Activated T-helper 2 cell treated with anti-CD3 and anti-CD28 coated beads, Interferon-gamma antibody, Interleukin-2, Interleukin-4, amounts not matched to agents 10 μg/mL and 5 μg/mL and 100 μg/mL, durations not matched to agents 14 hours and 24 hours and 36 hours (primary cell): ENCODE measurements at places on chromosomes 2 and 18. TPM values are rescaled to one million over a fixed set of nuclear protein-coding genes. Genes with fewer than 3 reads are reported as not detected.
A peak's percentile ranks its signal among the peaks of the same experiment; 100 is the strongest.

The MBP gene
- 53.7 and 54.3 TPM in 2 replicates for total RNA-seq

The OTOS gene
- total RNA-seq = not detected in 2 replicates

The CYS1 gene
- total RNA-seq = 0.78 and 0.89 TPM in 2 replicates

The WDR43 gene
- total RNA-seq = 117 and 128 TPM in 2 replicates

The TIA1 gene
- total RNA-seq = 113 TPM in 2 replicates

DNA sequence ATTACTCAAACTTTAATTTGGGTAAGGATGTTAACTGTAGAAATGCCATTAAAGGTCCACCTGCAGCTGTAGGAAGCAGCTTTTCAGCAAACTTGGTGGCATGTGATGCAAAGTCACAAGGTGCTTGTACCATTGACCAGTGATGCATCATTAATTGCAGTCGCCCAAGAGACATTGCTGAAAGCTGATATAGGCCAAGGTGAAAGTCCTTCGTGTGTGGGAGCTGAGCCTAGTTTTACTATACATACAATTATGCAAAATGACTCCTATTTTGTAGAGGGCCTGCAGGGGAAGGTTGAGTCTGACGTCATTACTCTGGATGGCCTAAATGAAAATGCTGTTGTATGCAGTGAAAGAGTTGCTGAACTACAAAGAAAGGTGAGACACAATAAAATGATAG is 40.5 kb downstream of the ALMS1 start:
- H3K4me1 ChIP-seq = peaks cover 3% of the 10 kb centered on the region
- no peak overlapping the region for H3K27ac ChIP-seq
- no peak for DNase-seq
- no peak overlapping the region for H3K4me3 ChIP-seq

The ERMN gene
- 1.9 and 2.0 TPM in 2 replicates for total RNA-seq

- peaks cover 49% of the 10 kb centered on the region for H3K27me3 ChIP-seq
- no peak overlapping the region for H3K27ac ChIP-seq
- H3K36me3 ChIP-seq = no peaks in the 10 kb centered on the region
- DNase-seq = no peak
- H3K4me3 ChIP-seq = no peak overlapping the region
Observed at GRCh38 chr2:181589779-181590178, 67.1 kb downstream of the CERKL start.

The TCF7L1 gene
- 0.11 and 0.18 TPM in 2 replicates for total RNA-seq

GRCh38 chr2:54956111-54956627 is 94.1 kb downstream of the RTN4 start:
- peaks cover 18% of the 10 kb centered on the region for H3K4me1 ChIP-seq
- no peaks in the 10 kb centered on the region for H3K36me3 ChIP-seq
- H3K4me3 ChIP-seq = no peak overlapping the region
- H3K27me3 ChIP-seq = no peaks in the 10 kb centered on the region
- no peak for DNase-seq
- no peak overlapping the region for H3K27ac ChIP-seq

DNA sequence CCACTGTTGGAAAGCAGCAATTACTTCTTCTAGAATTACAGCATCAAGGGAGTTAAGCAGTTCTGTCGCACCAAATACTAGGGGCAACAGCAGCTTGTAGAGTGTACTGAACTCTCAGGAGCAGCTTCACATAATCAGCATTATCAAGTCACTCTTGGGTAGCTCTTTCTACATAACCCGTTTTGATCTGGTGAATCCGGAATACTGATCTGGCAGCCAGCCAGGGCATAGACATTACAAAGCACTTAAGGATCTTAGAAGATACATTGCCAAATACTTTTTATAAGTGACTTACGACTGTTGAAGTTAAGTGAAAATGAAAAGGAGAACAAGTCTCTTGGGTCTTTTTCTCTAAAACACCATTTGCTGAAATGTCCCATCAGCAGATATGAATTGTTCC is 73.2 kb upstream of the NETO1 start:
- DNase-seq = no peak
- H3K4me3 ChIP-seq = no peak overlapping the region
- H3K4me1 ChIP-seq = no peaks in the 10 kb centered on the region
- H3K27ac ChIP-seq = no peak overlapping the region
- no peaks in the 10 kb centered on the region for H3K36me3 ChIP-seq

The OR6B2 gene
- total RNA-seq = not detected in 2 replicates

The KCNG3 gene
- 0.14 and 0.16 TPM in 2 replicates for total RNA-seq

- no peaks in the 10 kb centered on the region for H3K36me3 ChIP-seq
- no peaks in the 10 kb centered on the region for H3K27me3 ChIP-seq
- H3K27ac ChIP-seq = no peak overlapping the region
- no peak overlapping the region for H3K4me3 ChIP-seq
Observed at GRCh38 chr2:209534228-209534627, 110.4 kb downstream of the MAP2 start.

DNA sequence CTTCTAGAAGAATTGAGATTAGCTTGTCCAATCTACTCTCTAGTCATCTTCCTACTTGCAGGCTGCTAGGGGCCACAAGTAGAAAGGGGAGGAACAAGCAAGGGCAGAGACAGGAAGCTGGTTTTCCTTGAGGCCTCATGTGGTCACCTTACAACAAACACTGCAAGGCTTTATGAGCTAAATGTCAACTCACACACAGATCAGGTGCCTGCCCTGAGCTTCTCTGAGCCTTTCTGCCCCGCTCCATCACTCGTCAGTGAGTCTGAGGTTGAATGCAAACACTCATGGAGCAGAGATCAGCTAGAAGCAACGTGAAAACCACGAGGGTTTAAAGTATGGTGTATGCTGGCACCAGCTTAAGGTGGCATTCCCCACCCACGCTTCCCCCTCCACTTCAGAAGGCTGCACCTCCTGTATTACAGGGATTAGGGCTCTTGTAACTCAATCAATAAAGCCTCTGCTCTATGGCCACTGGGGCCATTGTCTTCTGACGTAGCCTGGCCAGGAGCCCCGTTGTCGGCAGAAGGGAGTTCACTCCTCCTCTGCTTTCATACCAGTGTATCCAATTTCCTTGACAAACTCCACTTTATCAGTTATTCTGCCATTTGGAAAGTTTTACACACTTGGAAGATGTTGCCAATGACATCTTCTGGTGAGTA is 5.4 kb upstream of the CRYGC start:
- DNase-seq = peak; percentile 11
- H3K4me1 ChIP-seq = peaks cover 11% of the 10 kb centered on the region
- no peaks in the 10 kb centered on the region for H3K36me3 ChIP-seq
- H3K4me3 ChIP-seq = no peak overlapping the region
- H3K27me3 ChIP-seq = peaks cover 6% of the 10 kb centered on the region
- H3K27ac ChIP-seq = no peak overlapping the region

- no peak overlapping the region for H3K4me3 ChIP-seq
- peaks cover 44% of the 10 kb centered on the region for H3K4me1 ChIP-seq
- no peak for DNase-seq
- H3K27ac ChIP-seq = no peak overlapping the region
- H3K27me3 ChIP-seq = peaks cover 8% of the 10 kb centered on the region
Observed at GRCh38 chr18:61921621-61922235, 28.9 kb upstream of the RNF152 start.

DNA sequence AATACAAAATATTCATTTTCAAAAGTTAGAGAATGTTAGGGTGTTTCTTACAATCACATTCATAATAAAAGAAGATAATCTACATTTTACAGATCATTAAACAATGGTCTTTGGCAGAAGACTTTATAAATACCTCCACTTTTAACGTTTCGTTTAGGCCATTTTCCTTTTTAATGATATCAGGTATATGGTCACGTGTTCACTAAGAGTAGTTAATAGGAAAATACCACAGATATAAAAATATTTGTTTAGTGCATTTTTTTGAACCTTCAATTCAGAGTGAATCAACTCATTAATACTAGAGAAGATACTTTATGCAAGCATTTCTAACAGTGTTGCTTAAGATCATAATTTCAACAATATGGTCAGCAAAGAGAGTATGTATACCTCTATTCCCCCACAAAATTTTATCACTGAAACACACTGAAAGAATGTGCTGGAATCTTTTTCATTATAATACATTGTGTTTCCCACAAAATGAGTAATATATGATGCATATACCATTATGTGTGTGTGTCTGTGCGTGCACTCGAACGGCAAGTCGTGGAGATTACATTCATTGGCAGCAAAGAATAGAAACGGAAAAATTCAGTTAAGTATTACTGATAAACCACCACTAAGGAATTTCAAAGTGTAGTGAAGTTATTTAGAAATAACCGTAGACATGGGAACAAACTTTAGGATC is 319.9 kb upstream of the THUMPD2 start:
- H3K4me3 ChIP-seq = no peak overlapping the region
- no peak overlapping the region for H3K27ac ChIP-seq
- peaks cover 18% of the 10 kb centered on the region for H3K4me1 ChIP-seq
- H3K36me3 ChIP-seq = no peaks in the 10 kb centered on the region
- no peaks in the 10 kb centered on the region for H3K27me3 ChIP-seq

DNA sequence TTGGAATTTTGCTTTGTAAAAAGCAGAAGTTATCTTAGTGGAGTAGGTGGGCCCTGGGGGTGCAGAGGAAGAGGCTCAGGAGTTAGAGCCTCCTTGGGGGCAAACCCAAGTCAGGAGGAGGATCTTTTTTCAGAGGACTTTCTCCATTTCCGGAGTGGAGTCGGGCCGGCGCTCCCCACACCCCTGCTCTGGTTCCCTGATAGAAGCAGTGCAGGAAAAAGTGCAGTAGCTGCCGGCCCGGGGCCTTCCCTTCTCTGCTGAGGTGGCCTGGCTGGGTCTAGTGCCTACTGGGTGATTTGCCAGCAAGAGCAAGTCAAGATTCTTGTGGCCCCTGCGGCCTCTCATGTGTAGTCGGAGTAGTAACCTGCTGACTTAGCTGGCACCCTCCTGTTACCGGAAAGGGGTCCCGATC is 124.2 kb upstream of the HS6ST1 start:
- DNase-seq = no peak
- H3K4me1 ChIP-seq = peaks cover 9% of the 10 kb centered on the region
- H3K27ac ChIP-seq = no peak overlapping the region

The CMPK2 gene
- total RNA-seq = 2.8 and 2.9 TPM in 2 replicates

GRCh38 chr18:48885266-48885923 is 65.4 kb downstream of the SMAD7 start:
- no peak overlapping the region for H3K27ac ChIP-seq
- H3K4me3 ChIP-seq = no peak overlapping the region
- peaks cover 2% of the 10 kb centered on the region for H3K27me3 ChIP-seq
- H3K36me3 ChIP-seq = no peaks in the 10 kb centered on the region
- DNase-seq = no peak

The POU3F3 gene
- total RNA-seq = not detected in 2 replicates

DNA sequence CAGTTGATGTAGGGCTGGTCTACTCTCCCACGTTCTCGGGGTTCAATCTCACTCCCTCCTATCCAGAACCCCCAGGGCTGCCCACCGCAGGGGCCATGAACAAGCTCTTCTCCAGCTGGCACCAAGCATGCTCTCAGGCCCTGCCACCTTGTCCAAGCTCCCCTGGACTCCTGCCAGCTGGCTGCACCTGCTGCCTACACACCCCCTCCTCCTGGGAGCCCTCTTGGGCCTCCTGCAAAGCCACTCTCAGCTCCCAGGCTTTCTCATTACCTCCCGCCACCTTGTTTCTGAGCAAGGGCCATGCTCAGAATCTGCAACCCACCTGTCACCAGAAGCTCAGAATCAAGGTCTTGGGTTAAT is 56.0 kb downstream of the HDAC4 start:
- no peak for DNase-seq
- no peak overlapping the region for H3K27ac ChIP-seq
- H3K4me1 ChIP-seq = peaks cover 20% of the 10 kb centered on the region
- no peaks in the 10 kb centered on the region for H3K27me3 ChIP-seq

DNA sequence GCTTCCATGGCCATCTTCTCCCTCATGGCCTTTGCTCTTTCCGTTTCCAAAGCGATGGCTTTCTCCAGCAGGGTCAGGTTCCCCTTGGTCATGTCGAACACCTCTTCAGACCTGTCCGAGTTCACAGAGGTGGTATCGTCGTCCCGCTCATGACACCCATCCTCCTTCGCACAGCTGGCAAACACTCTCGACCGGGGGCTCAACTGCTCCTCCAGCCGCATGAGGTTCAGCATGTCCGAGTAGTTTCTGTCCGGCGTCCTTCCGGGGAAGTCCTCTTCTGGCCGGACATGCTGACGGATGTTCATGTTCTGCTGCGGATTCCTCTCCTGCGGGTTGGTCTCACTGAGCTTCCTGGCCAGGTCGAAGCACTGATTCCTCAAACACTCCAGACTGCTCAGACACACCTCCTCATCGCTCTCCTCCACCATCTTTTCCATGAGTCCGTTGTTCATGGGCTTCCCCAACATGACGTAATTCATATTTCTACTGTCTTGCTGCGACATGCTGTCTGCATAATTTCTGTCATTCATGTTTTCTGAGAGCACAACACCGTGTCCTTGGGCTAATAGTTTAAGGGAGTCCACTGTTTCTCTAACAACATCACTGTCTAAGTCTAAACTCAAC is 178.2 kb upstream of the PXDN start:
- peaks cover 5% of the 10 kb centered on the region for H3K4me1 ChIP-seq
- DNase-seq = no peak
- H3K27ac ChIP-seq = no peak overlapping the region
- H3K36me3 ChIP-seq = no peaks in the 10 kb centered on the region
- peaks cover 4% of the 10 kb centered on the region for H3K27me3 ChIP-seq

DNA sequence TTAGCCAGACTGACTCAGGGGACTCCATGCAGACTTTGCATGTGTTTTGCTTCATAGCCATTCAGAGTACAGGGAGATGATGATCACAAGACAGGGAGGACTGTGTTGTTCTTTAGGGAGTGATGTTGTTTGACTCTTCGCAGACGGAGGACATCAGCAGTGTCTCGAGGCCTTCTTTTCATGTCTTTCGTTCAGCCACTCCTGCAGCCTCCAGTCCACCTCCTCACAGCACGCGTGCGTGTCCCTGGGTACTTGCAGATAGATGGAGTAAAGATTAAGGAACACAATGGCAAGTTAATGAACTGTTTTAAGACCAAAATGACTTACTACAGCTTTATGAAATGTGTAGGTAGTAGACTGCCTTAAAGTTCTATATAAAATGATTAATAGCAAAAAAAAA is 114.7 kb downstream of the MAP4K4 start:
- DNase-seq = no peak
- peaks cover 8% of the 10 kb centered on the region for H3K36me3 ChIP-seq
- no peak overlapping the region for H3K4me3 ChIP-seq
- no peak overlapping the region for H3K27ac ChIP-seq
- H3K4me1 ChIP-seq = peaks cover 7% of the 10 kb centered on the region

The TEX44 gene
- not detected in 2 replicates for total RNA-seq

The COPS8 gene
- total RNA-seq = 58.8 and 63.8 TPM in 2 replicates

DNA sequence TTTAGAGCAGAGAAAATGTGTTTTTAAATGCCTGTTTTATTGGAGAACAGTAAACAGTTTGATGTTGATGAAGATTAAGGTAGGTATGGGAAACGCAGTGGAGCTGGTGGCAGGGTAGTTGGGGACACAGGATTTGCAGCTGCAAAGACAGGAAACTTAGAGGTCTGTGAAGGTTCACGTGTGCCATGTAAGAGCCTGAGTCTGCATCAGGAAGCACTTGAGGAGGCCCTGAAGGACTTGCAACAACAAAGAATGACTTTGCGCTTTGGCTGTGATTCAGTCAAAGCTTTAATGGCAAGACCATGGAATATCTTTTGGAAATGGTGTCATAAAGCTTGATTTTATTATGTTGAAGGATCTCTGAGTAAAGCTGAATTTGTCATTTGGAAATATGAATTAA is 347.6 kb upstream of the KCNJ3 start:
- no peaks in the 10 kb centered on the region for H3K4me1 ChIP-seq
- no peaks in the 10 kb centered on the region for H3K27me3 ChIP-seq
- H3K27ac ChIP-seq = no peak overlapping the region
- no peak for DNase-seq
- H3K36me3 ChIP-seq = no peaks in the 10 kb centered on the region
